ENCODE measurements at places on chromosomes 7 and 10.

DNA sequence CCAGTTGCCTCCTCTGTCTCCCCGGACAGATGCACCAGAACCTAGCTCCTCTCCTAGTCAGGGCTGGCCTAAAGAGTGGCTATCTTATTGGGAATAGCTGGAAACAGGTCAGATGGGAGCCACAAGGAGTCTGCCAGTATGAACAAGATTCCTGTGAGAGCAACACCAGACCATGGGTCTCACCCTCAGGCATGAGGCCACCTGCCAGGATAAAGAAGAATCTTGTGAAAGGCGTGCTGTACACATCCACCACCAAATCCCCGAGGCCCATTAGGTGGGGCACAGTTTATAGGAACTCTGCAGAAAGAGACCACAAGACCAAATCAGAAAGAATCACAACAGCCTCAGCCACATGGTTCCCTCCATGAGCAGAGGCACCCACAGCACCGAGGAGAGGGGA is 325.9 kb downstream of the TNS3 start:
- DNase-seq = no peak

GRCh38 chr7:16026253-16027020 is 340.0 kb upstream of the MEOX2 start:
- DNase-seq = no peak

- peak; percentile 89 for DNase-seq
Measured at GRCh38 chr10:71773221-71773971, at the start of gene VSIR. VSIR (minus strand) TSS chr10:71773520; CDS start chr10:71773439, 81 bp downstream.

GRCh38 chr10:19847321-19847720 is 31.1 kb downstream of the PLXDC2 start:
- DNase-seq = no peak

DNA sequence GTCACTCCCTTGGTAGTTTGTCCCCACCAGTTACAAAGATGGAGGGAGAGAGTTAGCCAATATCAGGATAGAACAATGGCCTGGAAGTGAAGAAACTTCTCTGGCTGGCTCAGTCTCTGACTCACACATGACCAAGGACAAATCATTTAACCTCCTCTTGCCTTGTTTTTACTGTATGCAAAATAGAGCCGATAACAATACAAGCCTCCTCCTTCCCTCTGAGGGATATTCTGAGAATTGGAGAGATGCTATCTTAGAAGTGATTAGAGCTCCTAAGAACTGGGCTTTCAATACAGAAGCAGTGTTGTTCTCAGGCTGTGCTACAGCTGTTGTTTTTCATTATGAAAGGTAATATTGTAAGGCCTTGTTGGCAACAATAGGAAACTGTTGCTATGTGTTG is 87.7 kb upstream of the EGR2 start:
- no peak for DNase-seq

DNA sequence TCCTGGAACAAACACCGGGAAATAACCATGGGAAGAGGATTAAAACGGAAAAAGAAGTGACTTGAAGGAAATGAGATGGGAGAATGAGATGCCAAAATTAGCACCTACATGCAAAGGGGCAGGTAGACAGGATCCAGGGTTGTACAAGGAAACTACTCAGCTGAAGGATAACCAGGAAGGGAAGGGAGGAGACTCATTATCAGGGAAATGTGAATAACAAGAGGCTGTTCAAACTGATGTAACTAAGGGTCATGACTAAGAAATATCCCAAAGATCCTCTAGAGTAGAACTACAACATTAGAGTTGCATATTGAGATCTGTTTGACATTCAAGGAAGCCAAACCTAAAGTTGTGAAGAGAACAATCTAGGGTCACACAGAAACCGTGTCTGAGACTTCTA is 166.2 kb upstream of the SP8 start:
- no peak for DNase-seq

DNA sequence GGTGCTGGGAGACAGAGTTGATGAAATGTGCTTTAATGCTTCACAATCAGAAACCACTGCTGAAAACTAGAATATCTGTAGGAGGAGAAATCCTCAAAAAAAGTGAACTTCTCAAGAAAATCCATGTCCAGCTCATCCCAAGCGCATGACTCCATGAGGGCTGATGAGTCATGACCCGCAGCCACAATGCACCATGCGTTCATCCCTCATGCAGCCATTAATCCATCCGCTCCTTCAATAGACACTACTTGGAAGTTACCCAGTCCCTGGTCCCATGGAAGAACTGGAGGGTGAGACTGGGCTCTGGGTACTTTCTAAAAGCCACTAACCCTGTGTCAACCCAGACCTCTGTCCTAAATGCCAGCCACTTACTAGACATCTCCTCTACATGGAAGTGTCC is 24.4 kb downstream of the TMEM273 start:
- no peak for DNase-seq

GRCh38 chr10:129695671-129696070 is 228.6 kb downstream of the MGMT start:
- DNase-seq = no peak

- no peak for DNase-seq
Measured at GRCh38 chr10:112507988-112508387, 61.0 kb downstream of the VTI1A start.

DNA sequence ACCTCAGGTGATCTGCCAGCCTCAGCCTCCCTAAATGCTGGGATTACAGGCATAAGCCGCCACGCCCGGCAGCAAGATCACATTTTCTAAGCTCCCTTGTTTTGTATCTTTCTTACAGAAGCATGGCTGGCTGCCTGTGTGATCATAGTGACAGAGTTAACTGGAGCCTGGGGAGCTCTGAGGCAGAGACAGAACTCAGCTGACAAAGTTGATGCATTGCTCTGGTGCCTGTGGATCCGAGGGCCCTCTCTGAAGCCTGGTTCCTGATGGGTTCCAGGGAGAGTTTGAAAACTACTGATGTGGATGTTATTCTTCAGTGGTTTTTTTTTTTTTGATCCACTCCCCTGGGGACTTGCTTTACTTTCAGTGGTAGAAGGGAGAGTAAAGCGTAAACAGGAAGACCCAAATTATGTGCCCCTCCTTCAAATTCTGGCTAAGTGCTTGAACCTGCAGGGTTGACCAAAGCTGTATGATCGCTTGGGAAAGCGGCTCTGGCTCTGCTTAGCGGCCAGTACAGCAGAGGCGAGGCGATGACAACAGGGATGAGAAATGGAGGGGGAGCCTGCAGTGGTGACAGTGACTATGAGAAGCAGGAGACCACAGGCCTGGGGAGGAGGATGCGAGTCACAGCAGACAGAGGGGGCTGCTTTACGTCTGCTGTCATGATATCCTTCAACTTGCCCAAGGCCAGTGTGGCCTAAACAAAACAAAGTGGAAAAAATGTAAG is 6.8 kb upstream of the EFCAB10 start:
- peak; percentile 9 for DNase-seq

- DNase-seq = no peak
Measured at GRCh38 chr7:44454348-44454747, 36.1 kb downstream of the NUDCD3 start.

DNA sequence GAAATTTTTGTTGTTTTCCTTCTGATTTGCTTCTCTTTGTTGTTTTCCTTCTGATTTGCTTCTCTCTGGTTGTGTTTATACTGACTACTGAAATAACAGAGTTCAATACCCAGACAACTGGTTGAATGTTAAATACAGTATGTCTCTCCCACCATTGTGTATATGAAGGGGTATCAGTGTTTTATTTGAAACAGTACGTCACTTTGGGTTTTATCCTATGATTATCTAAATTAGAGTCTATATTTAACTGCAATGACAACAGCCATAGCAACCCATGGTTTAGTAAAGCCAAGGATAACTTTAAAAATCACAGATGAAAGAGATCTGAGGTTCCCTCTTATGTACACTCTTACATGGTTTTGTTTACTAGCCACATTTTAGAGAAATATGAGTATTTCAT is 141.3 kb downstream of the GNAT3 start:
- no peak for DNase-seq

DNA sequence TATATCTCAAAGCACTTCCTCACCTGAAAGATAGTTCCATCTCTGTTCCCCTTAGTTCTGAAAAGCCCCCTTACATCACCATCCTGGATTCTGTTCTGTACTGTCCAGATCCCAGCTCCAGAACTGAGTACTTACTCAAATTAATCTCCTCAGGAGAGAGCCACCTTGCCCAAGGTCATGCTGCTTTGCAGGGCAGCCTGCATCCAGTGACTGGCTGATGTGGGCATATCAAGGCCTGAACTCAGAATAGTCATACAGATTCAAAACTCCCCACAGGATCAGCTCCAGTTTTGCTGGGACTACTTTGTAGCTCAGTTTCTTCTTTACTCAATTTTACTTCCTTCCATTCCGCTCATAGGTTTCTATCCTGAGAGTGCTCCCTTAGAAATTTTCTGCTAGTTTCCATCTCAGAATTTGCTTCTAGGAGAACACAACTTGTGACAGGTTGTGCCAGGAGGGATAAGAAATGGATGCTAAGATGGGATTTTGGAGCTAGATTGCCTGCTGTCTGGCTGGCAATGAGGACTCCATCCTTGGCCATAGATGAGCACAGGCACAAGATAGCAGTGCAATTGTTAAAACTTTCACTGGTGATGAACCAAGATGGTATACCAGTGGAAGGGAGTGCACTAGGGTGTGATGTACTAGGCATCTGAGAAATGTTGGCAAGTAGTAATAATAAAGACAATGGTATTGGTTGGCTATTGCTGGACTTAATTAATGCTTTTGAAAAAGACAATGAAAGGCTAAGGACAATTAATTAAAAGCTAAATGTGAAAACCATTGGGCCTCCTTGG is 17.3 kb downstream of the SRGN start:
- no peak for DNase-seq

- DNase-seq = no peak
Measured at GRCh38 chr10:29685506-29685905, 50.7 kb upstream of the SVIL start.

DNA sequence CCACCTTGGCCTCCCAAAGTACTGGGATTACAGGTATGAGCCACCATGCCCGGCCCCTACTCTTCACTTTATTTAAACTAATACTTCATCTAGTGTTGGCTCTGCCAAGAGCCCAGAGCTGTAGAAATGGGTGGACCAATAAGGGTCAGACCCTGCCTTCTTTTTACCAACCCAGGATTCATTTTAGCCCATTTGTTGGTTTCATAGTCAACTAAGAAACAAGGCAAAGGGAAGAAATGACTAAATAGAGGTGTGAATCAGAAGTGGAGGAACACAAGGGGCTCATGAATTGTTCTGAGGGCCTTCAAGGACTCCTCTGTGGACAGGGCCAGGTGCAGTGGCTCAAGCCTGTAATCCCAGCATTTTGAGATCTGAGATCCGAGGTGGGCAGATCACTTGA is 1.1 kb downstream of the ANKRD2 start:
- DNase-seq = no peak

GRCh38 chr7:39951226-39952194 is 1.5 kb downstream of the CDK13 start:
- peak; percentile 91 for DNase-seq

GRCh38 chr10:28354511-28354910 is 51.6 kb upstream of the MPP7 start:
- DNase-seq = no peak

- DNase-seq = no peak
Measured at GRCh38 chr7:30448461-30449189, 30.0 kb downstream of the NOD1 start.

DNA sequence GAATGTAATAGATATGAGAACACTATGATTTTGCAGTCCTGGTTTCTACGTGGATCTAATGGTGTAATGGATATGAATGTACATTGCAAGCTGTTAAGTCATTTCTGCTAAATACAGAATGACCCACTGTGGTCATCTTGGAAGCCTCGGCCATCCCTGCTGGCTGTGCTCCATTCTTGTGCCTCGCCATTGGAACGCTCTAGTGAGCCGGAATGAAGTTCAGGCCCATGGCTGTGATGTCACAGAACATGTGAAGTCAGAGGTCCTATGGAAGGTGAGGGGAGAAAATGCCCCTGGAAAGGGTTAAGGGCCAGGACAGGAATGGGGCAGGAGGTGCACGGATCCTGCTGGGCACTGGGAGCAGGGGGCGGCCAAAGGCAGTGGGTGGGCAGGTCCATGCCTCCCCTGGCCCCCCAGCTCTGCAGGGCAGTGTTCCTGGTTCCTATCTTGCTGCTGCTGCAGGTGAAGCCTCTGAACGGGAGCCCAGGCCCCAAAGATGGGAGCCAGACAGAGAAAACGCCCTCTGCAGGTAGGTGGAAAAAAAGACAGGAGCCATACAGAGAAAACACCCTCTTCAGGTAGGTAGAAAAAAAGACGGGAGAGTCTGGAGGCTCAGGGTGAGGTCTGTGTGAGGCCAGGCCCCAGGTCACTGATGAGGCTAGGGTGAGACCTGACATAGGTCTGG is at the start of gene LLCFC1:
Gene LLCFC1 (plus strand): TSS at position 259 of the 685 bp plus-strand sequence. CDS start 138 bp downstream, at position 397.
- DNase-seq = peak; percentile 29

DNA sequence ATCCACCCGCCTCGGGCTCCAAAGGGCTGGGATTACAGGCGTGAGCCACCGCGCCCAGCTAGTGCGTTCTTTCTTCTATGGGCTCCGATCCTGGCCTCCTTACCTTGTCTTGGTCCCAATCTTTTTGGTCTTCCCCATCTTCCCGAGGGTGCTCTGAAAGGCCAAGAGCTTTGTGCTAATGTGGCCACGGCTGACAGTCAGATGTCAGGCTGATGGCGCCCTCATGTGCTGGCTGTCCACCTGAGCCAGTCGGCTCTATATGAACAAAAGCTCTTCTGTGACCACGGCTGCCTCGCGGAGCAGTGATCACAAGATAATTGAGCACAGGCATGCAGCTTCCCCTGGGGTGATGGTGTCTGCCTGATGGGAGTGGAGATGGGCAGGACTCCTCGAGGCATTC is 11.0 kb upstream of the AHCYL2 start:
- peak; percentile 53 for DNase-seq

GRCh38 chr7:98869597-98870120 is at the start of gene TMEM130:
TMEM130 (minus strand) TSS chr7:98870014; CDS start chr7:98869861, 153 bp downstream.
- DNase-seq = no peak

DNA sequence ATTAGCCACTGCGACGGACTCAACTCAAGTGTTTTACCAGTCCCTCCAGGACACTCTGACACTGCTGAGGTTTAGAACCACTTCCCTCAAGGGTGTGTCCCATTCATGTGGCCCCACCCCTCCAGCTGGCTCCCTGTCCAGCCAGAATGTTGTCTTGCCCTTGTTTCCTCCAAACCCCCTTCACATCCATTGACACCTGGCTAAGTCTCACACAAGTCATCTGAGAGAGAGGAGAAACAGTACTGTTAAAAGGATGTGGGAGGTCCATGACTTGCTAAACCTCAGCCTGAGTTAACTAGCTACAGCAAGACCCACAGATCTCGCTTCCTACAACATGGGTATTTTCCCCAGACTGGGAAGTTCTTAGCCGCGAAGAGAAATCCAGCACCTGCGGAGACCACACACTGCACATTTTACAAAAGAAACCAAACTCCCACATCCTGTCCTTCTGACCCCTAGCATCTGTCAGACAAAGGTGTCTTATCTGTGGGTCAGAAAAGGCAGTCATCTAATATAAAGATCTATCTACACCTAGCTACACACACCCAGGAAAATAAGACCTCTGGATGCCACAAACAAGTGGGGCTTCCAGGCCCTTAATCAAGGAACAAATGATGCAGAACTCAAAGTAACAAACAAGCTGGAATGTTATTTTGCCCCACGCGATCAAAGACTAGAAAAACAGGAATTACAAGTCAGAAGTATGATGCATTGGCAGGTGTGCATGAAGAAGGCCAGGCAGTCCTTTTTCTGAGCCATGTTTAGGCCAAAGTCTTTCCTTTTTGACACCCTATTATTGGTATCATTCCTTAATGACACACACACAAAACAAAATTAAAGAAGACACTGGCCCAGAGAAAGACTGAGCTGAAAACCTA is 13.9 kb downstream of the OSBPL3 start:
- DNase-seq = peak; percentile 83

GRCh38 chr10:62195675-62195926 is 73.0 kb downstream of the RTKN2 start:
- no peak for DNase-seq

GRCh38 chr7:69283421-69283820 is 314.9 kb upstream of the AUTS2 start:
- DNase-seq = no peak

Measured in OCI-LY7 (cell line).